Activated naive CD4-positive, alpha-beta T cell treated with anti-CD3 and anti-CD28 coated beads, Interleukin-2, amount 50 U/mL, for 72 hours (primary cell): ENCODE measurements at places on chromosomes 6 and 20.

- DNase-seq = no peak
Measured at GRCh38 chr20:45343532-45344167, 4.6 kb downstream of the SDC4 start.

- DNase-seq = no peak
Measured at GRCh38 chr20:48153523-48153922, 368.2 kb upstream of the SULF2 start.

DNA sequence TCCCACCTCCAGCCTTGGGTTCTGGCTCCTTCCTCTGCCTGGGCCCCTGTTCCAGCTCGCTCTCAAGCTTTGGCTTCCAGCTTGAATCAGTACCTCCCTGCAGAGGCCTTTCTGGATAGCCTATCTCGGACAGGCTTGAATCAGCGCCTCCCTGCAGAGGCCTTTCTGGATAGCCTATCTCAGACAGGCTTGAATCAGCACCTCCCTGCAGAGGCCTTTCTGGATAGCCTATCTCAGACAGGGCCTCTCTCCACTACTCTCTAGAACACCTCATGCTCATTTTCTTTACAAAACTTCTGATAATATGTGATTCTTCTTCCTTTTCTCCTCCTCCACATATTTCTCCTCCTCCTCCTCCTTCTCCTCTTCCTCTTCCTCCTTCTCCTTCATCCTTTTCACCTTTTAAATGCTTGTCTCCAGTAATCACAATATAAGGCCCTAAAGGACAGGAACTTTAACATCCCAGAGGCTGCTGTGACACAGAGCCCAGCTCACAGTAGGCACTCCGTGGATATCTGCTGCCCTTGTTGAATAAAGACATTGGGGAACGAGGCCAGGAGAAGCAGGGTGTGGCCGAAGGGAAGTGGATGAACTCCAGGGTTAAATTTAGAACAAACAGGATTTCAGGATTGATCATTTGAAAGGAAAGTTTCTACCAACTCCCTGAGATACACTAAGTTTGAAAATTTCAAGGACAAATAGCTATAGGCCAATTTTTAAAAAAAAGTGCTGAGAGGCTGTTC, 9.3 kb upstream of the RPS6KA2 start:
- no peak for DNase-seq

- no peak for DNase-seq
Measured at GRCh38 chr20:40305303-40305702, 383.7 kb downstream of the MAFB start.

DNA sequence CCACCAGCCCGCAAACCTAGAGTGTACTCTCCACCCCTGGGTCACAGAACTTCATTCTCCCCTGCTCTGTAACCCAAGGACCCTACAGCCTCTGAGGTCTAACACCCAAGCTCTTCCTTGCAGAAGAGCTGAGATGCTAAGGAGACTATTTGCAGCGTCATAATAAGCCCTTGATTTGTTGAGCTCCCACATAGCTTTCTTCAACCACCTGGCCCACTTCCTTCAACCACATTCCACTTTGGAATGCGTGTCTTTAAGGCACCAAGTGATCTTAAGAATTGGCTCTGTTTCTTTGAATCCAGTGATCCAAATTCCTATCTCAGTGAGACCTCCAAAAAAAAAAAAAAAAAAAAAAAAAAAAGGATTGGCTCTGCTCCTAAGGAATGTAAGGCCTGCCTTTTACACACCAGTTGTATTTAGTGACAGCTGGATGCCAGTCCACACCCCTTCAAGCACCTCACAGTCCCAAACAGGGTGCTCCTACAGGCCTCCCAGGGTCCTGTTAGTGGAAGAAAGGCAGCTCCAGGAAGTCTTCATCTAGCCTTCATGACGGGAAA, 106.2 kb downstream of the UBE3D start:
- no peak for DNase-seq

DNA sequence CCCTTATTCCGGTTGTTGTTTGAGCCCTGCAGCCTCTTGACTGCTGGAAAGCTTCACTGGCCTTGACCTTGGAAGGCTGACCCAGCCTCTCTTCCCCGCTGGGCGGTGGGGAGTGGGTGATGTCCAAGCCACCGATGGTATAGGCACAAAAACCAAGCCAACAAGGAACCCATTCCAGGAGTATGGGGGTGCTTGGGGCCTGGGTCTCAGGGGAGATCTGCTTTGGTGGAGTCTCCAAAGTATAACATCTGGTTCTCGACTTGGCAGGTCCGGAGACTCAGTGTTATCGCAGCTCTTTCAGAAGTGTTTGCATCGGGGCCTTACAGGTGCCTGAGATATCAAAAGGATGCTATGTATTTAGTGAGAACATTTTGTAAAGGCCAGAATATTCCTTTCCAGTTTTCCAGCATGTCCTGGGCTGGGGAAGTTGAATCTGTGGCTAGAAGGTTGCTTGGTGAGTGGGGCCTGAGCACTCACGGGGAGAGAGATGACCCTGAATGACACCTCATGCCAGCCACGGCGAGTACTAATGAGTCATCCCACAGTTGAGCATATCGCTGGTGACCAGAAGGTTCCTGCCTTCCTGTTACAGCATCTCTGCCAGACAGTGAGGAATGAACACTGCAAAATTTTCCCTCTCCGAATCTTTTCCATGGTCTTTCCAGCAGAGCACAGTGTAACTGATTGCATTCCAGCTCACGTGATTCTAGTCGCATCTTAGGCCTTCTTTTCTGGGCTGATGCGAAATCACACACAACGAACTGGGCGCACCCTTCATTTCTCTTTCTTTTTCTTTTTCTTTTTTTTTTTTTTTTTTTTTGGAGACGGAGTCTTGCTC, 133.9 kb downstream of the ZDHHC14 start:
- no peak for DNase-seq

GRCh38 chr20:25041813-25042530, 16.0 kb downstream of the ACSS1 start:
- no peak for DNase-seq

DNA sequence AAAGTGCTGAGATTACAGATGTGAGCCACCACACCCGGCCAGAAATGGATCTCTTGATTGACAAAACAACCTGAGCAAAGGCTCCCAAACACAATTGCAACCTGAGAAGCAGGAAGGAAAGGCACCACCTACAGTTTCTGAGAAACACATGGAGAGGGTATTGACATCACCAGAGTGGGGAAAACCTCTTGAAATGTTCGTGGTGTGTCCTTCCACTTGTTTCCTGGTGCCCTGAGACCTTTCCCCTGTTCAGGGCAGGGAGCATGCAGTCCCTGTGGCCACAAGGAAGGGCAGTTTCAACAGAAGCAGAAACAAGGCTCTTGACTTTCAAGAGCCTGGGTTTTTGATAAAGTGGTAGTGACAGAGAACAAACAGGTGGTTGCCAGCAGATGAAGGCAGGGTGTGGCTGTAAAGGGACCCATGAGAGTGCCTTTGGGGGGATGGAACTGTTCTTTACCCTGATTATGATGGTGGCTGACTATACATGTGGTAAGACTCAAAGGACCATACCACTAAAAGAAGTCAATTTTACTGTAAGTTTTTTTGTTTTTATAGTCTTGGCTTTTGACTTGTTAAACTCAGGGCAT, 3.2 kb upstream of the BPIFA1 start:
- no peak for DNase-seq

- DNase-seq = no peak
Measured at GRCh38 chr6:108732091-108732870, 115.9 kb upstream of the ARMC2 start.

DNA sequence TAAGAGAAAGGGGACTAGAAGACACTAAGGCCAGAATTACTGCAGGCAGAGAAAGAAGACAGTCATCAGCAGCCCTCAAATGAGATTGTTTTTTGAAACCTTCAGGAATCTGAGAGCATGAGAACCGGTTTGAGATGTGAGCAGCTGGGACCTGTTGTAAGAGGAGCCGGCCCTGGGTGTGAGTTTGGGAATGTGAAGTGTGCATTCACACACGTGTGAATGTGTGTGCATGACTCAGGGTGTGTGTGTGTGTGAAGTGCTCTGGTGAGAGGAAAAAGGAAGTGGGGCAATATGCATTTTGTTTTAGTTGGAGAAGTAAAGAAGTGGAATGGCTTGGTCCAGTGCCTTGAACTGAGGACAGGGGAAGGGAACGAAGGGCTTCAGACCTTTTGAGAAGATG, 4.3 kb downstream of the SCUBE3 start:
- DNase-seq = no peak

GRCh38 chr6:161446296-161446925, 172.6 kb upstream of the AGPAT4 start:
- no peak for DNase-seq

GRCh38 chr20:45052698-45053429, 48.1 kb downstream of the KCNS1 start:
- no peak for DNase-seq

GRCh38 chr6:75023634-75024033, 182.2 kb downstream of the COL12A1 start:
- DNase-seq = no peak

DNA sequence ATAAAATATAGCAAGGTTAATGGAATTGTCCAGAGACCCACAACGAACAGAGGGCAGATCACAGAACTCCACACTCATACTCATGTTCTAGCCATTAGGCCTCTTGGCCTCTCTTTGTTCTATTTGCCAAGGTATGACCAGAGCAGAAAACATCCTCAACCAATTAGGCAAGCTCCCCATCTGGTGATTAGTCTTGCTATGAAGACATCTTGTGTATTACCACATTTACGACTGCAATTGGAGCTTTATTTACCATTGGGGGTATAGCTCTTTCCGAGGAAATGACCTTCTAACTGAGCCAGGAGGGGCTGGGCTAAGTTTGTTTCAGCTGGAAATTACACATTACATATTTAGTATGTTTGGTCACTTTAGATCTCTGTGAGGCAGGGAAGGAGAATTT, 593.9 kb downstream of the CD109 start:
- no peak for DNase-seq

DNA sequence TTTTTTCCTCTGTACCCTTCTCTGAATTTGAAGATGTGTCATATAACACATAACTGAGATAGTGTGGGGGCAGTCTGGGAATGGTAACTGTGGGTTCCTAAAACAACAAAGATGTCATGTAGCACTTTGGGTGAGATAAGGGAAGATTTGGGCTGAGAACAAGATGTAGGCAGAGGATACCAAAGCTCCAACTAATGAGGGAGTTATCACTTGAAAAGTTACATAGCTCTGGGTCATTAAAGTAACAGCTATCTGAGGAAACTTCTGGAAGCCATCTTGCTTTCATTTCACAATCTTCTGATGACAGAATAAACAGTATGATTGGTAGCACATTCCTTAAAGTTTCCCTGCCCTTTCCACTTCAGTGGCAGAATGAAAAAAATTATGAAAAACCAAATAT, 255.4 kb downstream of the TBX18 start:
- DNase-seq = no peak

DNA sequence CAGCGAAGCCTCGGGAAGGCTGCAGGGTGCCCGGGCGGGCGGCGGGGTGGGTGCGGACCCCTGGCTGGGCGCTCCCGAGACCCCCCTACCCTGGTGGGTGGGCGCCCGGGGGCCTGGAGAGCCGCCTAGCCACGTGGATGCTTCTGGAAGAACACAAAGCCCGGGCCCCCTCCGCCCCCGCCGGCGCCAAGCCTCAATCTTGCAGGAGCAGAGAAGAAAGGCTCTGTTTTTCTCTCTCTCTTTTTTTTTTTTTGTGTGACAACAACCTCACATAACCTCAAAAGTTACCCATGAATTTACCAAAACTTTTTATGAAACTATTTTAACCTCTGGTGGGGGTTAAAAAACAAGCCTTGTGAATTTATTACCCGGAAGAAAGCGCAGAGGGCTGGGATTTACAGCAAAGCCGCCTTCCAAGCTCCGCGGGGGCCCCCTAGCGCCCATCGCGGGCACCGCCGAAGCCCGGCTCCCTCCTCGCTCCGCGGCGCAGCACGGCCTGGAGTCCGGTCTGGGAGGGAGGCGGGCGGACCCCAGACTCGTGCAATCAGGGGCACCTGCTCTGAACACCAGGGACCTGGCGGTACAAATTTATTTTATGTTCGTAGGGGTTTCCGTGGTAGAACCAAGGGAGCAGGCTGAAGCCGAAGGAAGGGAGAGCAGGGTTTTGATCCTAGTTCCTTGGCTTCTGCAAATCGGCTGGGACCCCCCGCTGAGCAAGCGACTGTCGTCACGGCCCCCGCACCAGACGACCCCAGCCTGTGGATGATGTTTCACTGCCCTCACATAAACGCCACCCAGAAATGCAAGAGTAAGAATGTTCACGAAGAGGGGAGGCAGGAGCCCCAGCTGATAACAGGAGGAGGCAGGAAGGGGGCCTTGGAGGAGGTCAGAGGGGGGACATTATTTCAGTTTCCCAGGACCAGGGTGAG, 58.9 kb downstream of the ZNF831 start:
- peak; percentile 82 for DNase-seq

DNA sequence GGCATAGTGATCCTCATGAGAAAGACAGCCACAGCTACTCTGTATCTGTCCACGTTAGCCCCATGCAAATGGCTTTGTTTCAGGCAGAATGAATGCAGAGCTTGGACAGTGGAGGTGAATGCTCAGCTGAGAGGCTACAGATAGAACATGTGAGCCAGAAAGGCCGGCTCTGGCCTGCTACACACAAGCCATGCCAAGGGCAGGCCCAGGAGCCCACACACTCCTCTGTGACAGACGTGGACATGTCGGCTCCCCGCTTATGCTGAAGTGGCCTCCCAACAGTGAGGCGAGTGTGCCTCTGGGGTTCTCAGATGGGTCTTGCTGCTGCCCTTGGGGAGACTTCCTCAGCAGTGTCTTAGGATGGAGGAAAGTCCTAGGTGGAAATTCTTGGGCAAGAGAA, 159.6 kb downstream of the SYNDIG1 start:
- peak; percentile 20 for DNase-seq

DNA sequence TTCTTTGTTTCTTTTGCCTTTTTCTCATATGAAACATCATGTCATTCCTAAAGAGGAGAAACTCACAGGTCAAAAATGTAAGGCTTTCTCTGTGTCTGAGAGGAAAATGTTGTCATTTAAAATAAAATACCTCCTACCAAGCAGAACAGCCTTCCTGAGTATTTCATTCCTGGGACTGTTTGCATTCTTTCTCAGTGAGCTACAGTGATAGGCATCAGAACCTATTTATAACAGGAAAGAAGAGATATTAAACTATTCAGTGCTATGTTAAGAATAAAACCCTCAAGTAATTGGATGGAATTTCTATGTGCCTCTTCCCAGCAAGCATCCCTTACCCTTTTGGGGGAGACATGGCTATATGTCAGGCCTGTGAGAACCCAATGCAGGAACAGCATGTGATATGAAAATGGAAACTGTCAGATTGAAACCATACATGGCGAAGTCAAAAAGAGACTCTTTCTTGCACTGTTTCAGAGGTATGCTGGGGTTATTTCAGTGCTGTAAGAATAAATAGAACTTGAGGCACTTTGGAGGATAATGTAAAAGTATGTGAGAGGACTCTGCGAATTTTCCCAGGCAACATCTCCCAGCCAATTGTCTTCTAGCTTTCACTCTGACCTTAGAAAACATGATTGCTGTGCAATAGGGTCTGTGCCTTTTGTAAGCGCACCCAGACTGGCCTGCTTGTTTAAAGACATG, 133.8 kb upstream of the CCN2 start:
- no peak for DNase-seq

- no peak for DNase-seq
Measured at GRCh38 chr20:62475027-62475771, 596 bp downstream of the GATA5 start.
